ENCODE measurements at places on chromosomes 7 and 10.

- no peak for DNase-seq
Measured at GRCh38 chr7:12518920-12519681, 51.4 kb upstream of the SCIN start.

GRCh38 chr7:20351901-20352300, 21.2 kb downstream of the ITGB8 start:
- no peak for DNase-seq

- no peak for DNase-seq
Measured at GRCh38 chr7:76206633-76207032, 4.9 kb downstream of the SRRM3 start.

- DNase-seq: no peak
Measured at GRCh38 chr10:13276749-13277365, 23.0 kb downstream of the PHYH start.

DNA sequence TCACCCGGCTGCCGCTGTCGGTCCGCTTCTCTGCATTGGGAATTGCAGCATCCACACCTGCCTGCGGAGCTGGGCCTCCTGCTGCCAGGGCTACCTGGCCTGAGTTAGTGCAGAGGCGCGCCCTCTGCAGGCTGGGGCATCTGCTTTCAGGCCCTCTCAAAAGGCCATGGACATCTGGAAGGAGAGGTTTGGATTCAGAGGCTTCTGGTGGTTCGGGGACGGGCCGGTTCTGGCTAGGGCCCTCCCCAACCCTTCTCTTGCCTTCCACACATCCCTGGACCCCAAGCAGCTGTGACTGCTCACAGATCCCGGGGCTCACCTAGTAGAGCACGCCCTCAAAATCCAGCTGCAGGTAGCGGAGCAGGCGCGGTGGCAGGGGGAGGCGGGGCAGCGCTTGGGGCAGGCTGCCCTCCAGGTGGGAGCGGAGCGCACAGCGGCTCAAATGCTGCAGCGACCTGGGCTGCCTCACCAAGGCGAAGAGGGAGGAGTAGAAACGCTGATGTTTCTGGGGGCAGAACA, 8.4 kb upstream of the GBX1 start:
- DNase-seq: no peak

GRCh38 chr7:36747280-36748016, 23.2 kb upstream of the AOAH start:
- DNase-seq: no peak

- DNase-seq: no peak
Measured at GRCh38 chr10:130767116-130767730, 544.3 kb downstream of the TCERG1L start.

DNA sequence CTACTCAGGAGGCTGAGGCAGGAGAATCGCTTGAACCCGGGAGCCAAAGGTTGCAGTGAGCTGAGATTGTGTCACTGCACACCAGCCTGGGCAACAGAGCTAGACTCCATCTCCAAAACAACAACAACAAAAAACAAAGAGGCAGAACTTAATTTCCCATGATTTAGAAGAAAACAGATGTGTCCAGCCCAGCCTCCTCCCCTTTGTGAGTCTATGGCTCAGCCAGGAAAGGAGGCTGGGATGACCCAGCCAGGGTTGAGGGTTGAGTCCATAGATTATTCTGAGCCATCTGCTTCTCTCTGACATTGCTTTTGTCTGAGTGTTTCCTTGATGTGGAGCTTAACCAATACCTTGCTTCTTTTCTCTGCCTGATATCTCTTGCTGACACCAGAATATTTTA, 994.1 kb downstream of the TYW1 start:
- no peak for DNase-seq

- DNase-seq: no peak
Measured at GRCh38 chr10:43862756-43863155, 214.1 kb upstream of the ZNF32 start.
